ENCODE measurements at places on chromosomes 11 and 22.

GRCh38 chr11:61771985-61772455, 19.6 kb downstream of the MYRF start:
- DNase-seq = no peak

GRCh38 chr22:29528144-29528543, 25.4 kb downstream of the THOC5 start:
- DNase-seq = no peak

GRCh38 chr11:77403211-77403610, 70.7 kb downstream of the PAK1 start:
- DNase-seq = no peak

GRCh38 chr22:29269731-29270474, 1.8 kb downstream of the EWSR1 start:
- DNase-seq = no peak

DNA sequence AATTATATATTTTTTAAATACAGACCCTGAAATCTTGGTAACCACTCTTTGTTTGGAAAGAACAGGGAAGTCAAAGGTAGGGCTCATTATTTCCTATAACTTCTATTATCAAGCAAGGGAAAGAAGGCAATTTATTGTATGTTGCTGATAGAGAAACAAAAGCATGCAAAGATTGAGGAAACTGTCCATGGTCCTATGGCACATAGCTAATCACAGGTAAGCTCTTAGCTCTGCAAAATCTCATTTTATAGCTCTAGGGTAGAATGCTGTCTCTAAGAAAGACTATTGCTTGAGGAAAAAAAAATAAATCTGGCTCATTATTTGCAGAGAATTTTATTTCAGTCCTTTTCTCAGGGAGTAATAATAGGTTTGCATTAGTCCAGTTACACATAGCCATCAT, 7.4 kb upstream of the GUCY1A2 start:
- DNase-seq = no peak

All from AG08395 (cell line).